ENCODE measurements at places on chromosomes 11 and 22. TPM values are rescaled to one million over a fixed set of nuclear protein-coding genes. Genes with fewer than 3 reads are reported as not detected.

Gene MS4A12
- not detected for polyA plus RNA-seq

Gene DENND6B
- polyA plus RNA-seq, result 0.36 TPM

Gene CASP1
- 126 TPM for polyA plus RNA-seq

Gene OVOL1
- polyA plus RNA-seq, result not detected

Gene CERK
- 111 TPM for polyA plus RNA-seq

Gene TP53AIP1
- polyA plus RNA-seq, result not detected

Gene APOA4
- polyA plus RNA-seq, result not detected

Gene SPI1
- 0.28 TPM for polyA plus RNA-seq

Gene CAVIN3
- not detected for polyA plus RNA-seq

Gene GAS2
- 2.7 TPM for polyA plus RNA-seq

Gene LRRC56
- polyA plus RNA-seq, result 1.5 TPM

Gene NCF4
- polyA plus RNA-seq, result 26.8 TPM

Gene TTLL12
- polyA plus RNA-seq, result 28.6 TPM

Gene PANX2
- not detected for polyA plus RNA-seq

Gene EXPH5
- 0.39 TPM for polyA plus RNA-seq

Gene KDM4E
- not detected for polyA plus RNA-seq

Gene CASP5
- polyA plus RNA-seq, result not detected

Gene SCUBE1
- polyA plus RNA-seq, result not detected

Gene MRTFA
- polyA plus RNA-seq, result 22.7 TPM

Gene TH
- not detected for polyA plus RNA-seq

Gene CCDC116
- not detected for polyA plus RNA-seq

Gene RPLP2
- 1,822 TPM for polyA plus RNA-seq

Gene TRIM49
- polyA plus RNA-seq, result not detected

Gene PIM3
- 49.7 TPM for polyA plus RNA-seq

Gene RPS19BP1
- polyA plus RNA-seq, result 112 TPM

Gene TSKU
- polyA plus RNA-seq, result not detected

Gene CDHR5
- not detected for polyA plus RNA-seq

Gene NAALADL1
- 16.6 TPM for polyA plus RNA-seq

Gene OR52N4
- polyA plus RNA-seq, result 0.50 TPM

Gene SYT12
- polyA plus RNA-seq, result not detected

Gene SLC6A5
- polyA plus RNA-seq, result not detected

Gene ANO5
- not detected for polyA plus RNA-seq

Gene C11orf65
- polyA plus RNA-seq, result 1.0 TPM

Gene OR8A1
- polyA plus RNA-seq, result not detected

Gene NXPE1
- polyA plus RNA-seq, result not detected

Gene KRTAP5-1
- polyA plus RNA-seq, result 0.29 TPM

Gene POU2AF2
- polyA plus RNA-seq, result not detected

Gene SUSD2
- 0.05 TPM for polyA plus RNA-seq

Gene RAB38
- 0.46 TPM for polyA plus RNA-seq

Gene SOX10
- not detected for polyA plus RNA-seq

Gene MORC2
- 22.8 TPM for polyA plus RNA-seq

Gene SLC35F2
- polyA plus RNA-seq, result 5.9 TPM

Gene ZBTB16
- 28.4 TPM for polyA plus RNA-seq

Gene SPA17
- polyA plus RNA-seq, result 0.72 TPM

Gene TMEM132A
- polyA plus RNA-seq, result not detected

Gene IRAG1
- not detected for polyA plus RNA-seq

Gene KCNQ1OT1
- polyA plus RNA-seq, result 0.10 TPM

Gene PRR33
- 0.18 TPM for polyA plus RNA-seq

Gene SAA1
- not detected for polyA plus RNA-seq

Gene CYP2D6
- polyA plus RNA-seq, result not detected

Gene HIC2
- 0.21 TPM for polyA plus RNA-seq

Gene ACTN3
- polyA plus RNA-seq, result not detected

Gene PLAAT5
- not detected for polyA plus RNA-seq

Gene SMC1B
- not detected for polyA plus RNA-seq

Gene TRIM51
- not detected for polyA plus RNA-seq

Gene TMEM191B
- 2.4 TPM for polyA plus RNA-seq

Gene NOX4
- not detected for polyA plus RNA-seq

Gene LRP4
- not detected for polyA plus RNA-seq

Gene MYBPC3
- not detected for polyA plus RNA-seq

Gene DEFB131B
- not detected for polyA plus RNA-seq
